ENCODE measurements at places on chromosomes 2 and 18.

DNA sequence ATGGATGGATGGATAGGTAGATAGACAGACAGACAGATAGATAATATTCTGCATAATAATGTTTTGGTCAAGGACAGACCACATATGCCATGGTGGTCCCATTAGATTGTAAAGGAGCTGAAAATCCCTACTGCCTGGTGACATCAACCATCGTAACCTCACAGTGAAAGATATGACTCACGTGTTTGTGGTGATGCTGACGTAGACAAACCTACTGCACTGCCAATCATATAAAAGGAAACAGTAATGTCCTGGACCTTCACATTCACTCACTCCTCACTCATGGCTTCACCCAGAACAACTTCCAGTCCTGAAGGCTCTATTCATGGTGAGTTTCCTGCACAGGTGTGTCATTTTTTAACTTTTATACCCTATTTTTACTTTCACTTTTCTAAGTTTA is 202.9 kb upstream of the TPO start:
- DNase-seq = no peak

DNA sequence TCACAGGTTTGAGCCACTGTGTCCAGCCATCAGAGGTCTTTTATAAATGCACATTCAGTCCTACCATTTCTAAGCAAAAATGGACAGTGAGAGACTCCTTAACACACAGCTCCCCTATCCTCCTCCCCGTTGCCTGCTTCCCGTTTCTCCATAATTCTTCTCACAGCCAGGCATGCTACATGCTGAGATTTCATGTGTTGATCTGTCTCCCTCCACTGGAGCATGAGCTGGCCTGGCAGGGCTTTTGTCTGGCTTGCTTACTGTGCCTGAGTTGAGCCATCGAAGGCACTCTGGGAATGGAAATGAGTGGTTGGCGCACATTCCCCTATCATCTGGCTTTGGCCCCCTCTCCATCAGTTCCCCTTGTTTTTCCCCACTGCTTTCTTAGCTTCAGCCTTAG is 413.5 kb downstream of the PTPRM start:
- no peak for DNase-seq

DNA sequence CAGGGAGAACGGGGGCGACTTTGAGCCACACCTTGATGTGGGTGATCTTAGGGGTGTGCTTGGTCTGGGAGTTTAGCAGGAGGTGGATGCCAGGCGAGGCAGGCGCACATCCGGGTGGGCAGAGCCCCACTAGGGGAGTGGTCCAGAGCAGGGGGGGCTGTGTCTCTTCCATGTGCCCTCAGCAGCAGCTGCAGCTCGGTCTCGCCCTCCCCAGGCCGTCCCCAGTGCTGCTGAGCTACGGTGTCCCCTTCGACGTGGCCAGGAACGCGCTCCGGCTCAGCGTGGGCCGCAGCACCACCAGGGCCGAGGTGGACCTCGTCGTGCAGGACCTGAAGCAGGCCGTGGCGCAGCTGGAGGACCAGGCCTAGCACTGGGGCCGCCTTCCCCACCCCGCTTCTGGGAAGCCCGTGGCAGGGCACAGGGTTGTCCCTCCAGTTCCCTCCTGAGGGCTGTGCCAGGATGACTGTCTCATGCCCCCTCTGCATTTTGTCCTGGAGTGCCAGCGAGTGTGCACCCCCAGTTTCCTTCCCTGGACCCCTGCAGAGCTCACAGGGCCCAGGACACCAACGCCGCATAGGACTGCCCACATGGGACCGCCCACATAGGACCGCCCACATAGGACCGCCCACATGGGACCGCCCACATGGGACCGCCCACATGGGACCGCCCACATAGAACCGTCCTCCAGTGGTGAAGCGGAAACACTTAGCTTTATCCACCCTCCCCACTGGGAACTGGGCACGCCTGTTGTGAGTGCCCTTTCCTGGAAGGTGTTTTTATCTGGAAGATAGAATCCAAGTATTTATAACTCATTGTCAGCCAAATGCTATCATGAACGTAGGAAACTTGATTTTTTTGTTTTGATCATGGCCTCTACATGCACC is 1.9 kb upstream of the ESPNL start:
- no peak for DNase-seq

DNA sequence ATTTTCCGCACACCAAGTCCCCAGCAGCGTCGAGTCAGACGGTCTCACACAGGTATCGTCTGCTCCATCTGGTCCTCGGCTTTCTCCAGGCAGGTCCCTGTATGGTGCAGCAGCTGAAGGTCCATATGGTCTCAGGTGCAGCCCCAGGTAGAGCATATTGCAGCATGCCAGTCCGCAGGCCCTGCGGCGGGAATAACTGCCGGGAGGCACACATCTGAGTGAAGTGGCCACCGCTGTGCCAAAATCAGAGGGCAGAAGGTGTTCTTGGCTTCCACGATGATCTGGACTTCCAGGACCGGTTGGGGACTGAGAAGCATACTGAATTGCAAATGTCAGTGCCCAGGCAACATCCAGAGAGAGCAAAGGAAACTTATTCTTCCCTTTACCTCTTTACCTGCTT is 320.3 kb downstream of the RNF144A start:
- no peak for DNase-seq

DNA sequence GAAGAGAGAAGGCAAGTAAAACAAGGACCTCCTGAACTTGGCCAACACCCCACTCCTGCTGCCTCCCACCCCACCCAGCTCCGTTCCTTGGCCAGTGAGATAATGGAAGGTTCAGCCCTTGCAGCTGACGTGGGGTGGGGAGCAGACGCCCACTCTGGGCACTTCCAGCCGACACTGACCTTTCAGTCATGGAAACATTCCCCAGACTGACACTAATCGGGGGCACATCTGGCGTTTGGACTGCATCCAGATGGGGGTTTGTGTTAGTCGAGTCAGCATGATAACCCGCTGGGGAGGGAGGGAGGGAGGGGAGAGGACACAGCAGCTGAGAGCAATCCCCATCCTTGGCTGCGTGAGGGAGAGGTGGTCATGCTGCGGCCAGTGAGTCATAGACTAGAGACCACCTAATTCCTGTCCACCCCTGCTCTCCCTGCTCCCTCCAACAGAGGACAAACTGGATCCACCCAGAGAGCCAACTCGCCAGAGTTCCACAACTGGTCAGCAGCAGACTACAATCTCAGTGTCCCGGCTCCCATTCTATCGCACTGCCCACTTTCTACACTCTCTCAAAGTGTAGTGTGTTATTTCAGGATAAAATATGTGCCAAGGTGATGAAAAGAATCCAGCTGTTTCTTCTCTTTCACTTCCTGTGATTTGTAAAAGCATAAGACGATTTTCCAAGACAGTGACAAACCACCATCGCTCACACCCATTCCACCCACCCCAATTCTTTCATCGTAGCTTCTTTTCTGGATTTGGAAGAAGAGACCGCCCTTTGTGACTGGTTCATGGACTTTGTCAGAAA is 115.4 kb upstream of the PKDCC start:
- DNase-seq = no peak

DNA sequence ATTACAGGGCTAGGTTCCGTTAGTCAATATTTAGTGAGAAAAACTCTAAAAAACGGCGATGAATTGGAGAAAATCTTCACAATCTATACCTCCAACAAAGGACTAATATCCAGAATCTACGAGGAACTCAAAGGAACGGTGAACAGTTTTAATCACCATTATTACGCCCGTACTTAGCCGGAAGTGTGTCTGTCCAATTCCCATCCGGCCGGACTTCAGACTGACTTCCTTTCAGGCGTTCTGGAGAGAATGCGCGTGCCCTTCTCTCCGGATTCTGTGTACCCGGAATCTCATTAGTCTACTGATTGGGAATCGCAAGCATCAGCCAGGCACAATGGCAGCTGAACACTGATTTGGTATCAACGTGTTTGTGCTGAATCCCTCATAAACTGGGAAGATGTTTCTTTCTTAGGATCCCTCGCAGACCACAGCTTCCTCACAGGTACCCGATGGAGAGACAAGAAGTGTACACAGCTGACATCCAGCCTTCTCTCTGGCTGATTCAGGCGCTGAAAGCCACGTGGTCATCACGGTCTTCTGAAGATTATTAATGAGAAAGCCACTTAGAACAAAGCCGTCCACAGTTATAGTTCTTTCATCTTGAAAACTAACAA is 239.9 kb downstream of the ZNF516 start:
- DNase-seq = no peak

GRCh38 chr2:70514612-70515055 is 39.0 kb downstream of the TGFA start:
- DNase-seq = no peak

GRCh38 chr2:195646424-195646823 is 10.6 kb upstream of the SLC39A10 start:
- DNase-seq = no peak

DNA sequence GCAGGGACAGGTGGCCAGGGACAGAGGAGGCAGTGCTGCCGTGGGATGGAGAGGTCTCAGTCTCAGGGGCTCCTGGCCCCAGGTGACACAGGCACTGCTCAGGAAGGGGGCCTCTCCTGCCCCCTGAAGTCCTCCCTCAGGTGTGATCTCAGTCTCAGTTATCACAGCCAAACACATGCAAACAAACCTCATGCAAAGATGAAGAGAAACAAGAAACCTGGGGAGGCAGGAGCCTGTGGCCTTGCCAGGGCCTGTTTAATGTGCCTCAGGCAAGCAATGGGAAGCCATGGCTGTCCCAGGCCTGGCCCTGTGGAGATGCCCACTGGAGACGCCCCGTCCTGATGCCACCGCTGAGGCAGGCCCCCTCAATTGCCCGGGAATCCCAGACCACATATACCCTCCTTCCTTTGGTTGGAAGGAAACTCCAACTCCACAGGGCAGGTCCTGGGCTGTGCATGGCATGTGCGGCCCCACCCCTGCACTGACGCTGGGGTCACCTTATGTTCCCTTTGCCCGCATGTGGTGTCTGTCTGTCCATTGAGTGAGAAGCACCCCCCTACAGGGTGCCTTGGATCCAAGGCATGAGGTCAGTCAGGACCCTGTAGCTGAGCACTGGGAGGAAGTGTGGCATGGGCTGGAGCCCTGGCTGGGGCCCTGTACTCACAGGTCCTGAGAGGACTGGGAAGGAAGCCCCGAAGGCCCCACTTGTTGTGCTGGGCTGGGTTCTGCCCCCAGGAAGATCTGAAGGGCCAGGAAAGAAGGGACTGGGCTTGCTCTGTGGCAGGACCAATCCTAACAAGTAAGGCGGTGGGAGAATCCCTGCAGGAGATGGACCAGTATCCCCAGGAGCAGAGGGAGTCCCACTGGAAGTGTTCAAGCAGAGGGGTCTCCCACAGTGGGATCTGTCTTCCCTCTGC is 68.8 kb upstream of the RAB6C start:
- no peak for DNase-seq

- no peak for DNase-seq
Measured at GRCh38 chr18:6022074-6022444, 126.7 kb upstream of the TMEM200C start.

DNA sequence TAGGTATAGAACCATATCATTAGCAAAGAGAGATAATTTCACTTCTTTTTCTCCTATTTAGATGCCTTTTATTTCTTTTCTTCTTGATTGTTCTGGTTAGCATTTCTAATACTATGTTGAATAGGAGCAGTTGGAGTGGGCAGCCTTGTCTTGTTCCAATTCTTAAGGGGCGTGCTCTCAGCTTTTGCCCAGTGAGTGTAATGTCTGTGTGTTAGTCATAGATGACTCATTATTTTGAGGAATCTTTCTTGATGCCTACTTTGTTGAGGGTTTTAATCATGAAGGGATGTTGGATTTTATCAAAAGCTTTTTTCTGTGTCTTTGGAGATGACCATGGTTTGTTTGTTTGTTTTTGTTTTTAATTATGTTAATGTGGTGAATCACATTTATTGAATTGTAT is 1453.1 kb upstream of the SLC39A10 start:
- no peak for DNase-seq

DNA sequence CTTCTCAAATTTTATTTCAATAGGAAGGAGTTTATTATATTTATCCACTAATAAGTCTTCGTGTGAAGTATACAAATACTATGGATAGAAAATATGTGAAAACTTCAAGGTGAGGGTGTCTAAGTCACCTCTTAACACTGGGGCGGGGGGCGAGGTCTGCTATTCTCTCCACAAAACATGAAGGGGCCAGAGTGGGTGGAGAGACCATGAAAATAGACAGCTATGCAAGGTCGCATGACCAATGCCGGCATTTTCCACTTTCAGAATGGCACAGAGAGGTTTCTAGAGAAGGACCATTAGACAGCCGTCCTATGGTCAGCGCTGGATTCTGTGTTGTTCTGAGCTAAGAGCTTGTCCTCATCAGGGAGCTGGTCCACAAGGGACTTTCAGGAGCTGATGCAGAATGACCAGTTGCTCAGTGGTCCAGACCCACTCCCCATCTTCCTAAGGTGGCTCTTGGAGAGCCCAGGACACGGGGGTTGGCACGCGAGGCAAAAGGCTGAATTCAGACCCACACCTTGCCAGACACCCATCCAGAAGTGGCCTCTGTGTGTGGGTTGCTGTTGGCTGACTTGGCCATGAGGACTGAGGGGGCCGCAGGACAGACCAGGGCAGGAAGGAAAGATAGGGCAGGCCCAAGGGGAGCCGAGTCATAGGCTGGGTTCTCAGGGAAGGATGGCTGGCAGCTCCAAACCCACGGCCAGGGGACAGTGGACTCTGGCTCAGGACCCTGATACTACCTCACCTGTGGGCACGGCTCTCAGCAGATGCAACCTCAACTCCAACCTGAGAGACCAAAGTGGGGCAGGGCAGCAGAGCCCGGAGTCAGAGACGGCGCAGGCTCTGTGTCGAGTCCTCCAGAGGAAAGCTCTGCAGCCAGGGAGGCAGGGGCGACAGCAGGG is 69.8 kb downstream of the NDUFA10 start:
- no peak for DNase-seq

DNA sequence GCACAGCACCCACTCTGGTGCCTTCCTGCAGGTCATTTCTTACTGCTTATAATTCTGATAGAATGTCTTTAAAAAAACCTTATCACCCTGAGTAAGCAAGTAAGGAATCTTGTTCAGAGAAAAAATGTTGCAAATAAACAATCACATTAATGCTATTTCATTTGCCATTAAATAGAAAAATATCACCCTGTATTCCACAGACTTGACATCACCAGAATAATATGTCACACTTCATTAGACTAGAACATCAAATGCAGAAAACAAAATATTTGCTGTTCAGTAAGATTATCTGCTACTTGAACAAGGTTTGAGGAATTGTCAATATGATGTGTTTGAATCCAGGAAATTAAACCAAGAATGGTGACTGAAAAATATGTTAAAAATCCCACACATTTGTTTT is 236.6 kb upstream of the MMADHC start:
- no peak for DNase-seq

- DNase-seq = peak; percentile 10
Measured at GRCh38 chr18:59697236-59697932, at the start of gene CCBE1. Gene CCBE1 (minus strand): TSS chr18:59697423.
